COLO829 (cell line): ENCODE measurements at places on chromosomes 5 and 9.
A peak's percentile ranks its signal among the peaks of the same experiment; 100 is the strongest.

- peak; percentile 2 for DNase-seq
Observed at GRCh38 chr5:148179234-148179824, 11.0 kb downstream of the SPINK14 start.

DNA sequence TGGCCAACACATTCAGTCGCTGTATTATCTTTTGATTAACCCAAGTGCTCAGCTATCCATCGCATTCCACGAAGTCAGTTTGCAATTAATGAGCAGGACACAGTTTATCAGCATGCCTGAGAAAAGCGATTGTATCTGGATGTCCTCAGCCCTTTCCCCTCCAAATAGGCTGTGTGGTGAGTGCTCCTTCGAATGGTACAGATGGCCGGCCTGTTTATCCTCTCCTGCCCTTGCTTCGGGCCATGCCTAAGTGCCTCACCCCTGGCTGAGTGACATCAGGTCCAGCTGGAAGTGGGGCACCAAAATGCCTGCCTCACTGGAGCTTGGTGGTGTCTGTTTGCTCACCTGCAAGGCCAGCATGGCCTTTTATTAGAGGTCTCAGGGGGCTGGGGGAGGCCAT is 317.3 kb downstream of the GADD45G start:
- no peak for DNase-seq

DNA sequence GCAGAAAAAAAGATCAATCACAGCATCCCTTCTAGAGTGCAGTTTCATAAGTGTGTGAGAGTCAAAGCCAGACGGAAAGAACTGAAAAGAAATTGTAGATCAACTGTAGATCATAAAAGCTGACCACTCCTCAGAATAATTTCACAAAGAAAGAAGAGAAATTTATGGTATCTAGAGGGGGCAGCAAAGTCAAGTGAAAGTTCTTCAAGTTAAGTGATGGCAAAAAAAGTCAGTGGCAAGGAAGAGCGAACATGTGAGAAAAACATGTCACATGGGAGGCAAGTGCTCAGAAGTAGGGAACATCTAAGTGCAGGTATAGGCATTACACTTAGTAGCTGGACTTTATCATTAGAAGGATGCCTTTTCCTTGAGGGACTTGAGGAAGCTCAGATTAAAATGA is 245.1 kb upstream of the ISL1 start:
- no peak for DNase-seq

DNA sequence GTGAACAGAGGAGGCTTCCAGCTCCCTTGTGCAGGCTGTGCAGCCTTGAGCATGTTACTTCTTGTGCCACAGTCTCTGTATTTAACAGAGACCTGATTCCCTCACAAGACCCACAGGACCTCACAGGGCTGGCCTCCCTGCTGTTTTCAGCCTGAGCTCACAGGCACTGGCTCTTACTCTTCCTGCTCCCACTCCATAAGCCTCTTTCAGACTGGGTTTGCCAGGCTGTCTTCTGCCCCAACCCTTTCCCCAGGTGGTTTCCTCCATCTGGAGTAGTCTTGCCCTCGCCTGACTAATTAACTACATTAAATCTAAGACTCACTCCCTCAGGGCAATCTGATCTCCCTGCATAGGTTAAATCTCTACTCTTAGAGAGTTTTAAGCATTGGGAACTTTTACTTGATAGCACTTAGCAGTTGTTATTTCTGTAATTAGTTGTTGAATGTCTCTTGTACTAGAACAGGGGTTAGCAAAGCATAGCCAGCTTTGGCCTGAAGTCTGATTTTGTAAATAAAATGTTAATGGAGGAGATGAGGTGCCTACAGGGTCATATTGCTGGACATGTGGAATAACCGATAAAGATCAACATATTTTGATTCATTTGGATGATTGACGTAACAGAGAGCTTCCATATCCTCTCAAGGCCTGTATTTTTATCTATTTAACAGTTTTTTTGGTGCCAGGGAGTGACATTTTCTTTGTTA is 28.6 kb upstream of the SPATA31E1 start:
- DNase-seq, result no peak

DNA sequence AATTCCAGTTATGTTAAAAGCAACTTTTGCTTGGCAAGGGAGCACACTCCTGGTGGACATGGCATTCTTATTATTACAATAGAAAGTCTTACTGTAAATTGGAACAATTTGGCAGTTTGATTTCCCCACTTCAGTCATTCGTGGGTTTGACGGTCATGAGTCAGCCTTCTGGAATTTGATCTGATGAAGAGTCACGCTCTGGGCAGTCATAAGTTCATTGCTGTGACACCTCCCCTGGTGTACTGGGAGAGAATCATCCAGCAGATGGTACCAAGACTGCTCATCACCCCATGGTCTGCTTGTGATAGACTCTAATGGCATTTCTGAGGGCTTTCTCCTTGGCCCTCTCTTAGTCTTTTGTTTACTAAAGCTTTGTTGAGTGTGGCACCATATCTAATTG is 53.8 kb downstream of the GLRA1 start:
- DNase-seq, result peak; percentile 51

GRCh38 chr5:154472871-154473580 is 5.0 kb downstream of the HAND1 start:
- DNase-seq, result no peak

DNA sequence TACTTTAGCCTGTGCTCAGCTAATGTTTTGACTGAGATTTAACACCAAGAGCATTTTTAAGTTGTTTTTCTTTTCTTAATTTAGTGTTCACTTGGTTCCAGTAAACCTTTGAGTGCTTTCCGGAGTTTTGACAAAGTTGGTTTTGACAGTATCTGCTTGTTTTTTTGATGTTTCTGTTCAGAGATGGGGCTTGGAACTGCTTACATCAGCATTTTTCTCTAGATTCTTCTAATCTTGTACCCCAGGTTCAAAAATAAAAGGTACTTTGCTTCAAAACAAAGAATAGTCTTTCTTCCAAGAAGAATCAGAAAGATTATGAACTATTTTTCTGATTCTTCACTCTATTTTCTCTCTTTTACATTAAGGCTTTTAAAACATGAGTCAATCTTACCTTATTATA is 132.2 kb downstream of the DPYSL3 start:
- no peak for DNase-seq

GRCh38 chr5:110817459-110817858 is 78.7 kb downstream of the SLC25A46 start:
- no peak for DNase-seq

- peak; percentile 88 for DNase-seq
Observed at GRCh38 chr9:137411645-137412380, 11.1 kb downstream of the EXD3 start.

DNA sequence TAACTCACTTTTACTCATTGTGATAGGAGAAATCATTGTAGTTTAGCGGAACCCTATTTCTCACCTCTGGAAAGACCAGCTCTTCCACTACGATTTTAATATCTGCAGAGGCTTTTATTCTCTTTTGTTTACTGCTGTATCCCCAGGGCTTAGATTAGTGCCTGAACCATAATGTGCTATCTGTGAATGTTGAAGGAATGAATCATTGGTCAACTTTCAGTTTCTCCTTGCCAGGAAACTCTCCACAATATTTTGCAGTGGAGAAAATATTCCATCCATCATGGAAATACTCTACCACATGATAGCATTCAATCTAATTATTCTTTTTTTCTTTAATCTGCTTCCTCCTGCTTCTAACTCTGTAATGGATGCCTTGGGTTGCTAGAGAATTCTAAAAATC is 263.5 kb upstream of the PTPRD start:
- DNase-seq, result peak; percentile 15

DNA sequence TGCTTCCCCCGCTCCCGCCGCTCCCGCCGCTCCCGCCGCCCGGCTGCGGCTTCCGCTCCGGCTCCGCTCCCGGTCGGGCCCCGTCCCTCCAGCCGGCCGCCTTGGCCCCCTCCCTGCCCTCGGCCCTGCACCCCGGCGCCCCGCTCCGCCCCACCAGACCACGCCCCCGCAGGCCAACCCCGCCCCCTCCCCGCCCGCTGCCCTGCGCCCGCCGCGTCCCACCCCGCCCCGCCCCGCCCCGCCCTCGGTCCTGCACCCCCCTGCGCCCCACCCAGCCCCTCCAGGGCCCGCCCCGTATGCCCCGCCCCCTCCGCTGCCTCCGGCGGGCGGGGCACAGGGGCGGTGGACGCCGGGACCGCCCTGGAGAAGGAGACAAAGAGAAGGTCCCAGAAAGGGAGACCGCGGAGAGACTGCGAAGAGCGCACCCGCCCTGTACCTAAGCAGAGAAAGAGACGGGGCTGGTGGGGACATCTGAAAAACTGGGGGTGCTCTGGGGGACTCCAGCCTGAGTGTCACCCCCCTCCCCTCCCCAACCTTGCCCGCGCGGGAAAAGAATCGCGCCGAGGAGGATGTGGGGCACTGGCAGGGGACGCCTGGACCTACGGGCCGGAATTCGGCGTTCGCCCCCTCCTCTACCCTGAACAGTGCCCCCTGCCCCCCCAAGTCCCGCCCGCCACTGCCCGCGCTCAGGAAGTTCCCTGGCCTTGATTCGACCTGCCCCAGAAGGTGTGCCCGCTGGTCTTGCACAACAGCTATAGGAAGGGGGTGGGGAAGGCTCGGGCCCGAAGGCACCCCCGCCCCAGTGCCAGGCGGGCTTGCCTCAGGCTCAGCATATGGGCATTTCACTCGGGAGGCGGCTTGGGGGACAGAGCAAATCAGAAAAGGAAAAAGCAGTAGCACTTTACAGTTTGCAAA is 42.8 kb upstream of the STXBP1 start:
- peak; percentile 85 for DNase-seq

GRCh38 chr5:179194201-179194910 is 134.2 kb downstream of the ZNF354C start:
- no peak for DNase-seq
